ENCODE measurements at places on chromosomes 2 and 18.

DNA sequence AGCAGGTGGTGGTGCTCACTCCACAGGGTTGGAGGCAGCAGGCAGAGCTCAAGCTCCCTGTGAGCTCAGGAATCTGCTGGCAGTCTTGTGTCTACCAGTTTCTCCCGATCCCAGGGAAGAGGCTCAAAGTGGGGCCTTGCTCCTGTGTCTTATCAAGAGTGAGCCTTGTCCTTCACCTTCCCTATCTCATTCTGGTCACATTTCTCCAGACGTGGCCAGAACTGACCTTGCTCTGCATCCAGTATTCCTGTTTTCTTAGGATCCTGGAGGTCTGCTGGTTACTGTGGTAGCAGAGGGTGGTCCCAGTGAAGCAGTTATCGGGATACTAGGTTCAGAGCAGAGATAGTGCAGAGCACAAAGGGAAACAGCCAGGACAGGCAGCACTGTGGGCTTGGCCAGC is 47.1 kb upstream of the ASB18 start:
- DNase-seq: no peak

- no peak for DNase-seq
Observed at GRCh38 chr2:11942178-11942569, 195.7 kb downstream of the LPIN1 start.

GRCh38 chr2:204274991-204275390 is 270.3 kb upstream of the PARD3B start:
- DNase-seq: no peak

- DNase-seq: no peak
Observed at GRCh38 chr2:2523461-2524347, 192.6 kb upstream of the MYT1L start.

- DNase-seq: no peak
Observed at GRCh38 chr2:9107168-9108025, 99.2 kb upstream of the ASAP2 start.

DNA sequence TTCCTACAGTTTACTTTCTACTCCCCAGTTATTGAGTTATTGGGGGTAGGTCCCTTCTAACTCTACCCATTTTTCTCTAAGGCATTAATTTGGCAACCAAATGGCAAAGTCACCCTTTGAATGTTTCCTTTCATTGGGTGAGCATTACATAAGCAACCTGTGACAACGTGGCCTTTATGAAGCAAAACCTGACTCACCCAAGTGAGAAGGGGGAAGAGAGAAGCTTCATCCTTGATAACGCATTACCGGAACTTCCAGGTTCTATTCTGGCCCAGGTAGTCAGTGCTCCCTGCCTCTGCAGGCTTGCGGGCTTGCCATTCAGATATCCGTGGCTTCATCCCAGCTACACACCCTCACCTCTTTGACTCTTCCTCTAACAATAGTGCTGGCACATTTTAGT is 39.1 kb upstream of the FAM124B start:
- no peak for DNase-seq

- no peak for DNase-seq
Observed at GRCh38 chr18:12393510-12393909, 14.2 kb upstream of the PRELID3A start.

DNA sequence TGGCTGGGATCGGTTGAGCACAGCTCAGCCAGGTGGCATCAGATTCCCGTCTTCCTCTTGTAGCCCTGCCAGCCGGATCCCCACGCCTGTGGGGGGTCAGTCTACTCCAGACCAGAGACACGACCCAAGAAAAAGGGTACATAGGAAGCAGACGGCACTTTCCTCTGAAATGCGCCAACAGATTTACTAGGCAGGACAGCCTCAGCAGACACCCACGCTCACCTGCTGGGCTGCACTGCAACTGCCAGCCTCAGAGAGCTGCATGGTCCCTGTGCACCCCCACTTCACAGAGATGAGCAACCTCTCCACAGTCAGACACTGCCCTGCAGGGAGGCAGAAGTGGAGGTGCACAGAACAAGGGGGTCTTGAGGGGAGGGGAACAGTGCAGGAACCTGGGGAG is 75.7 kb upstream of the OTOS start:
- no peak for DNase-seq

DNA sequence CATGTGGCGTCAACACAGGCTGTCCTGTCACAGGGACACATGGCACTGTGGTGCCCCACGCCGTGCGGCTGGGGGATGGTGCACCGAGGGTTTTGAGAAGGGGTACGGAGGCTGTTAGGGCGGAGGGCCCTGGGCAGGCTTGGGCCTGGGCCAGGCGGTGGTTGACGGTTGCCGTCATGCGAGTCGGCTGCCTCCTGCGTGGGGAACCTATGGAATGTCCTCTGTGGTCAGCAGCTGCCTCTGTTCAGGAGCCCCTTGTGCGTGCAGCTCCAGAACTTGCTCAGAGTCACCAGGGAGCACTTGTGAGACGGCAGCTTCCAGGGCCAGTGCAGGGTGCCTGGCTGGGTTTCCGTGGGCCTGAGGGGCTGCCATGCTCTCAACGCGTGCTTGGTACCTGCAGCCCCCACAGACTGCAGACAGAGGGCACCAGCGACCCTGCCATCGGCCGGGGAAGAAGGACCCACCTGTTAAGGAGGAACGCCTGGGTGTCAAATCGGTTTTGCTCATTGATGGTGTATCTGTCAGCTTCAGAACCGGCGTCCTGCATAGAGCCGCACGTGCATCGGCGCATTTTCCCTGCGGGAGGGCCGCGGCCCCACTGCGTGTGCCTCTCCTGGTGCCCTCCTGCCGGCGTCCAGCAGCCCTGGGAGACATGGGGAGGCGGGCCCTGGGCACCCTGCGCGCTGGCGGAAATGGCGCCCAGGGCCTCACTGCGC is 10.0 kb upstream of the D2HGDH start:
- DNase-seq: no peak

DNA sequence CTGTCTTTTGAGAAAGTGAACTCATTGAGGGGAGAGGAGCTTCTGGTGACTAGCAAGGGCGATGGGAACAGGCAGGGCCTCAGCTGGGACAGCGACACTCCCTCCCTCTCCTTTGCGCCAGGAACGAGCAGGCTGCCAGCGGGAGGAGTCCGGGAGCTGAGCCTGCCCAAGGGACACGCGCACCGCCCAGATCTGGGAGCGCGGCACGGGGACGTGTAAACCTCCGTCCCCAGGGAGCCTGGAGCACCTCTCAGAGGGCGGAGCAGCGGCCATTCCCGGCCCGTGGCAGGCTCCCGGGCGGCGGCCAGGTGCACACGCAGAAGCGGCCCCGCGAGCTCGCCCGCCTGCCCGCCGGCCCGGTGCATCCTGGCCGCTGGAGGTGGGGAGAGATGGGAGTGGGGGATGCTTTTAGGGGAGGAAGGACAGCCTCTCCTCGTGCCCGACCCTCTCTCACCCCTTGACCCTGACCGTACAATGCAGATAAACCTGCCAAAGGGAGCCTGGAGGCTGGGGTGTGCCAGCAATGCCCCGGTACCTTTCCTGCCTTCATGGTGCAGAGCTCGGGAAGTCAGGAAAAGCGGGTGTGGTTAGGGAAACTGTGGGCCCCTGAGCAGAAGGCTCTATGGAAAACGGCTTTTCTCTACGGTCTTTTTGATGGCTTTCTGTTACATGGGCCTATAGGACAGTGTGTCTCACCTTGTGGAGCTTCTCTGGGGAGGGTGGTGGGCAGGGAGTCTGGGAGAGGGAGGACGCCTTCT is 2.2 kb downstream of the AQP4 start:
- DNase-seq: no peak
